ENCODE measurements at places on chromosomes 7 and 10. TPM values are rescaled to one million over a fixed set of nuclear protein-coding genes. Genes with fewer than 3 reads are reported as not detected.

PTN gene
- 85.1 TPM for total RNA-seq

CELF2 gene
- total RNA-seq = 57.5 TPM

ABCC2 gene
- total RNA-seq = 0.72 TPM

FIS1 gene
- total RNA-seq = 180 TPM

NUTM2E gene
- 0.41 TPM for total RNA-seq

LEP gene
- total RNA-seq = not detected

Measured in tongue (tissue), 3 donors.